Activated gamma-delta T cell (primary cell): ENCODE measurements at places on chromosomes 16 and 17.

GRCh38 chr17:17741349-17742023 lies 60.2 kb downstream of the RAI1 start:
- no peak for DNase-seq

DNA sequence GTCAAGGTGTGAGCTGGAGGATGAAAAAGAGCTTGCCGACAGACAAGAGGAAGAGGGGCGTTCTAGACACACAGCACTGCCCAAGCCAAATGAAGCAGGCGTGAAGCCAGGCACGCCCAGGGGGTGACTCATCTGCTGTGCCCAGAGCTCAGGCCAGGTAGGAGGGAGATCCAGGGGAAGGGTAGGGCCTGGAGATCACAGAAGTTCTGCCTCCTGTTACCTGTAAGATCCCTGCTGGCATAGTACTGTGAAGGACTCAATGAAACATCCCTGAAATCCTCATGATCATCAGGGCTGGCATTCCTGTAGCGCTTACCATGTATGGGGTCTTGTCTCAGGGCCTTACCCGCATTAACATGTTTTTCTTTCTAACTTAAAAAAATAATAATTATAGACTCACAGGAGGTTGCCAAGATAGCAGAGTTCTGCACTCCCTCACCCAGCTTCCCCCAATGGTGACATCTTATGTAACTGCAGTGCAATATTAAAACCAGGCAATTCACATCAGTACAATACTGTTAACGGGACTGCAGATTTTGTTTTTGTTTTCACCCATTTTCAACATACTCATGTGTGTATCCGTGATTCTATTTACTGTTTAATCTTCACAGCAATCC lies 158.6 kb downstream of the XYLT1 start:
- no peak for DNase-seq

DNA sequence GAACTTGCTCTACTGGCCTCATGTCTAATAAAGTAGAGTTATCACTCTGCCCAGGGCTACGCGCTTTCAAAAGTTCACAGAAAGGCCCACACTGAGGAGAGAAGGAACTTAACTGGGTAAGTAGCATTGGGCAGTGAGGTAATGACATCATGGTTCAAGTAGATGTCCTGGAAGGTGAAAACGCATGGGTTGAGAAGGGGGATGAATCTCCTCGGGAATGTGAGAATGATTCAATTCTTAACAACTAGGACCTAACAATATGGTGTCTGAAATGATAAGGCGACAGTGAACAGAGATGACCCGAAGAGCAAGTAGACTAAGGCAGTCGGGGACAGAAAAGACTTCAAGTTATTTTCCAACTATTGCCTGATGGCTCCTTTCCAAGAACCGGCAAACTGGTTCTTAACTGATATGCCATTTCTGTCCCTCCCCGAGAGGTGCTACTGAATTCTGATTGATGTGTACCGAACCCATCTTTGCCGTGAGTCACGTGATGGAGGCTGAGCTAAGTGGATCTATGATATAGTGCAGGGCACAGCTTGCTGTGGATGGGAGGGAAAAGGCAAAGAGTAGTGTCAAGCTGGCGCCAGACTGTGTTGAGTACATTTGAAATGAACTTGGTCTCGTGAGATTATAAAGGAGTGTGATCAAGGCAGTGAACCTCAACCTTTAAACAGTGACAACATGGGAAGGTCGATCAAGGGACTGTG lies 44.1 kb downstream of the MARCHF10 start:
- DNase-seq: no peak

- no peak for DNase-seq
Measured at GRCh38 chr17:82127315-82127595, 29.2 kb upstream of the FASN start.

DNA sequence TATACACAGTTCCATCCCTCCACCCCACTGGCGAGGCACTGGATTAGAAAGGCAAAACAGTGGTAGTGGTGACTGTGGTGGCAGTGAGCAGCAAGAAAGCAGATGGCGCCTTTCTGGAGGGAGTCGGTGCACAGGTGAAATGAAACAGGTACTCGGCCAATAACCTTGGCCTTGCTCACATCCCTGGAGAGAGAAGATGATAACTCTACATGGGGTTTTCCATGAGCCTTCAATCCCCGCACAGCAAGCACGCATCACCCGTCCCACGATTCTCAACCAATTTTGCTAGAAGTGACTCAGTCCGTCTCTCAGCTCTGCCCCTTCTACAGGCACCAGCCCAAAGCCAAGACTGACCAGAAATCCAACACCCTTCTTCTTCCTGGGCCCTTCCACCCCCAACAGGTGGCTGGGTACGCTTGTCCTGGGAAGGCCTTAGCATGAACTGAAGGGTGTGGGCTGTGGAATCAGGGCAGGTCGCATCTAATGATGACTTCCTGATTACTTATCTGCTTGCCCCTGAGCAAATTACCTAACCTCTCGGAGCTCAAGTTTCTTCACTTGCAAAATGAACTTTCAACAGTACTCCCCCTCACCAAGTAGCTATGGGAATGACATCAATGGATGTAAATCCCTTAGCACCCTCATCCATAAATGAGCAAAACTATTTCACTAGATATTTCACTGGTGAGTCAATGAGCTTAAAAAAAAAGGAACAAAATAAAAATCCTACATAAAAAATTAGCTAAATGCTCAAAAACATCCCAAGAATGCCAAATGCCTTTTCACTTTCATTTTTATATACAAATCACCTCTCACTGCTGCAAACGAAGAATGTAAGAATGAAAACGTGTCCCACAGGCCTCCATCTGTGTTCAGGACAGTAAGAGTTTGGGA lies 18.0 kb downstream of the XPO6 start:
- no peak for DNase-seq

GRCh38 chr17:81576621-81577277 lies 24.6 kb upstream of the FAAP100 start:
- no peak for DNase-seq
